Uterus (tissue), 4 donors: ENCODE measurements at places on chromosomes 11 and 22. TPM values are rescaled to one million over a fixed set of nuclear protein-coding genes. Genes with fewer than 3 reads are reported as not detected.
A peak's percentile ranks its signal among the peaks of the same experiment; 100 is the strongest.

GRCh38 chr22:22789233-22789921, 98.2 kb upstream of the IGLL5 start:
- H3K4me3 ChIP-seq: no peak overlapping the region
- H3K36me3 ChIP-seq: no peaks in the 10 kb centered on the region
- H3K4me1 ChIP-seq: no peaks in the 10 kb centered on the region
- DNase-seq: no peak
- H3K27me3 ChIP-seq: no peaks in the 10 kb centered on the region

DNA sequence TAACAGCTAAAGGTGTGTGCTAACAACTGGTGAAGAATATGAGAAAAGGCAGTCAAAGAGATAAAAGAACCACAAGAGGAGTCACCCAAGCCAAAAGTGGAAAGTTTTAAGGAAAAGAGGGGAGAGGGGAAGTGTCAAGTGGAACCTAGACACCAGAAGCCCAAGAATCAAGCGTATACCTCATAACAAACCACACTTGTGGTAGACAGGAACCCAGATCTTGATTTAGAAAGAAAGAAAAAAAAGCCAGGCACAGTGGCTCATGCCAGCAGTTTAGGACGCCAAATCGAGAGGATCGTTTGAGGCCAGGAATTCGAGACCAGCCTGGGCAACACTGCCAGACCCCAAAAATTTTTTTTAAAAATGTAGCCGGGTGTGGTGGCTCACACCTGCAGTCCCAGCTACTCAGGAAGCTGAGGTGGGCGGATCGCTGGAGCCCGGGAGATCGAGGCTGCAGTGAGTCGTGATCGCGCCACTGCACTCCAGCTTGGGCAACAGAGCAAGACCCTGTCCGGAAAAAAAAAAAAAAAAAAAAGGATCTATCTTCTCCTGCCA, 877 bp downstream of the SLC25A17 start:
- DNase-seq: no peak
- no peaks in the 10 kb centered on the region for H3K27me3 ChIP-seq
- H3K27ac ChIP-seq: peak overlapping the region; percentile 86
- peak overlapping the region; percentile 84 for H3K4me3 ChIP-seq

- no peaks in the 10 kb centered on the region for H3K4me1 ChIP-seq
- no peak overlapping the region for H3K27ac ChIP-seq
- no peak for DNase-seq
- H3K27me3 ChIP-seq: no peaks in the 10 kb centered on the region
These were observed 19.0 kb downstream of the CHST1 start for GRCh38 chr11:45646275-45646927.

DNA sequence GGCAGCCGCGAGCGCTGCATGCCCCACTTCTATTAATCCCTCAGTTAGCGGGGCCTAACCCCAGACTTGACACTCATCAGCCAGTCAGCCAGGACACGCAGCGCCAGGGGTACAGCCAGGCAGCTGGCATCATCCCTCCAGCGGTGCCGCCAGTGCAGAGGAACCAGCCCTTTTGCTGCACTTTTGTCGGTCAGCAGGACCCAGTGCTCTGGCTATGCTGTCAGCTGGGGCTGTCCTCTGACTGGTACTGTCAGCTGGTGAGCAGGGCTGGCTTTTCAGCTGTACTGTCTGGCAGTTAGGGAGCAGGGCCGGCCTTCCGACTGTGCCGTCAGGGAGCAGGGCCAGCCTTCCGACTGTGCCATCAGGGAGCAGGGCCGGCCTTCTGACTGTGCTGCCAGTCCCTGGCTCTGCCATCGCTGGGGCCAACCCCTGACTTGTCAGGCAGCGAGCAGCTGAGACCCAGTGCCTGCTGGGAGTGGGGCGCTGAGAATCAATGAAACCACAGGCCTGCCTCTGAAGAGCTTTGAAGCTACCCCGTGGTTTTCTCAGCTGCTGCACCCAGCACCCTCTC, 115.4 kb downstream of the KIAA1671 start:
- H3K36me3 ChIP-seq: no peaks in the 10 kb centered on the region
- DNase-seq: no peak
- H3K4me1 ChIP-seq: peaks cover 3% of the 10 kb centered on the region
- H3K27me3 ChIP-seq: no peaks in the 10 kb centered on the region
- H3K27ac ChIP-seq: no peak overlapping the region
- H3K4me3 ChIP-seq: no peak overlapping the region

DNA sequence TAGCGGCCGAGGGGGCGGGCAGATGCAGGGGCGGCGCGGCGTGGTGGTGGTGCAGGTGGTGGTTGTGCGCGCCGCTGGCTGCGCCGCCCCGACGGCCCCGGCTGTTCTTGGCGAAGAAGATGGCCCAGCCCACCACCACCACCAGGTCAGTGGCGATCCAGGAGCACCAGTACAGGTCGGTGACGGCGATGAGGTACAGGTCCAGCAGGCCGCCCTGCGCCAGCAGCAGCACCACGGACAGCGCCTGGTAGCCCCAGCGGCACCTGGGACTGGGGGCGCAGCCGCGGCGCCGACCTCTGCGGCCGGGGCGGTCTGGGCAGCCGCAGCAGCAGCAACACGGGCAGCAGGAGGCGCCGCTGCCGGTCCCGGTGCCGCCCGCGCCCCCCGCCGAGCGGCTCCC, 879 bp downstream of the TMEM121B start:
- no peaks in the 10 kb centered on the region for H3K36me3 ChIP-seq
- no peak overlapping the region for H3K27ac ChIP-seq
- H3K27me3 ChIP-seq: peaks cover 11% of the 10 kb centered on the region
- DNase-seq: peak; percentile 33
- peaks cover 14% of the 10 kb centered on the region for H3K4me1 ChIP-seq

DNA sequence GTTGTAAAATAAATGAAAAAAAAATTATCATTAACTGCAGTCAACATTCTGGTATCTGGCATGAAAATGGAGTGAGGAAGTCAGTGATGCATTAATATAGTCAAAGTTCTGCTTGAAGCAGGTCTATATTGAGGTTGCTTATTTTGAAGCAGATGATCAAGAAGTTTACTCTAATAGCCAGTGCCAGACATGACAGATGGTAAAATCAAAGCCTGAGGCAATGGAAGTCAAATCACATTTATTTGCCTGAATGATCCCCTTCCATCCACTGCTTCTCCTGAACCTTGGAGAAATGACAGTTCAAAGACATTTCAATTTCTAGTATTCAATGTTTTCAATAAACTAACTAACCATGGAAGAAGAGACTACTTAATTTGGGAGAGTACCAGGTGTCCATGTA, 430.0 kb downstream of the FAM181B start:
- no peak overlapping the region for H3K4me3 ChIP-seq
- H3K36me3 ChIP-seq: no peaks in the 10 kb centered on the region
- H3K4me1 ChIP-seq: no peaks in the 10 kb centered on the region

GRCh38 chr22:34283844-34284243, 363.6 kb upstream of the LARGE1 start:
- no peak overlapping the region for H3K4me3 ChIP-seq
- H3K27ac ChIP-seq: no peak overlapping the region
- H3K27me3 ChIP-seq: no peaks in the 10 kb centered on the region
- no peaks in the 10 kb centered on the region for H3K4me1 ChIP-seq
- DNase-seq: no peak
- no peaks in the 10 kb centered on the region for H3K36me3 ChIP-seq

GRCh38 chr11:10930972-10931760, 73.3 kb upstream of the ZBED5 start:
- H3K27me3 ChIP-seq: no peaks in the 10 kb centered on the region
- H3K4me3 ChIP-seq: peak overlapping the region; percentile 52
- peak overlapping the region; percentile 99 for H3K27ac ChIP-seq
- H3K4me1 ChIP-seq: no peaks in the 10 kb centered on the region
- no peaks in the 10 kb centered on the region for H3K36me3 ChIP-seq
- peak; percentile 86 for DNase-seq

GRCh38 chr11:86514453-86514852, 139.8 kb downstream of the CCDC81 start:
- DNase-seq: no peak
- no peaks in the 10 kb centered on the region for H3K36me3 ChIP-seq
- no peaks in the 10 kb centered on the region for H3K27me3 ChIP-seq
- no peak overlapping the region for H3K4me3 ChIP-seq

GRCh38 chr11:92589512-92589911, 364.9 kb downstream of the FAT3 start:
- no peak overlapping the region for H3K27ac ChIP-seq
- H3K4me1 ChIP-seq: no peaks in the 10 kb centered on the region
- H3K4me3 ChIP-seq: no peak overlapping the region
- H3K27me3 ChIP-seq: no peaks in the 10 kb centered on the region
- no peak for DNase-seq
- no peaks in the 10 kb centered on the region for H3K36me3 ChIP-seq

DNA sequence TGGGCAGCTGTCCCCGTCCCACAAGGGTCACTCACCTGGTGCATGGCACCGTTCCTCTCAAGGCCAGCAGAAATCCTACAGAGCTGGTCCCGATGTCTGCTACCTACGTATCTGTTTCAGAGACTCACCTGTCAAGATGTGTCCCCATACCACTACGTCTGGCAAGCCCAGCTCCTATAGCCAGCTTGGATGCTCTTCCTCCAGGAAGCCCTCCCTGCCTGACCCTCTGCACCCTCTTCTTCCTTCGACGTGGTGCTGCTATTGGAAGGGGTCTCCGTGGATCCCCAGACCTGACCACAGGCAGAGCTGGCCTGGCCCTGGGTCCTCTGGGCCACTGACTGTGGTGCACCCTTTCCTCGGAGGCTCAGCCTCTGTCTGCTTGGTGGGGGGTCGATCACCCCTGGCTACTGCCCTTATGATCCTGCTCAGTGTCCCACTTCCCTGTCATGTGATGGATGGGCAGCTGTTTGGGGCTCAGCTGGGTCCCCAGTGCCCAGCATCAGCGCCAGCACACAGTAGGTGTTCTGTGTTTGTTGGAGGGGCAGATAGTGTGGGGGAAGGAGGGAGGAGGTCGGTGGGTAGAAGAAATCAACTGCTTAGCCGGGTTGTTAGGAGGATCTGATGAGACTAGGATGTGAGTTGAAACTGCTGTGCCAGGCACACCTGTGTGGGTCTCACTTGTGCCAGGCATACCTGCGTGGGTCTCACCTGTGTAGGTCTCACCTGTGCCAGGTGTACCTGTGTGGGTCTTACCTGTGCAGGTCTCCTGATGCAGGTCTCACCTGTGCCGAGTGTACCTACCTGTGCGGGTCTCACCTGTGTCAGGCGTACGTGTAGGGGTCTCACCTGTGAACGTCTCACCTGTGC, 21.7 kb upstream of the ARHGAP8 start:
- H3K27me3 ChIP-seq: no peaks in the 10 kb centered on the region
- no peak for DNase-seq
- no peaks in the 10 kb centered on the region for H3K36me3 ChIP-seq
- H3K27ac ChIP-seq: no peak overlapping the region
- H3K4me1 ChIP-seq: no peaks in the 10 kb centered on the region
- H3K4me3 ChIP-seq: no peak overlapping the region

GRCh38 chr22:25120761-25121212, 78.9 kb upstream of the CRYBB3 start:
- peak overlapping the region; percentile 43 for H3K27ac ChIP-seq
- no peaks in the 10 kb centered on the region for H3K27me3 ChIP-seq
- DNase-seq: peak; percentile 24
- H3K36me3 ChIP-seq: no peaks in the 10 kb centered on the region

- no peak for DNase-seq
- no peaks in the 10 kb centered on the region for H3K4me1 ChIP-seq
- no peaks in the 10 kb centered on the region for H3K27me3 ChIP-seq
- no peak overlapping the region for H3K4me3 ChIP-seq
- peak overlapping the region; percentile 10 for H3K27ac ChIP-seq
- H3K36me3 ChIP-seq: no peaks in the 10 kb centered on the region
These were observed 3.9 kb downstream of the RHOG start for GRCh38 chr11:3836903-3837302.

GRCh38 chr11:13927481-13927880, 35.0 kb upstream of the SPON1 start:
- no peak for DNase-seq
- H3K27me3 ChIP-seq: no peaks in the 10 kb centered on the region
- H3K36me3 ChIP-seq: no peaks in the 10 kb centered on the region
- H3K27ac ChIP-seq: no peak overlapping the region

DNA sequence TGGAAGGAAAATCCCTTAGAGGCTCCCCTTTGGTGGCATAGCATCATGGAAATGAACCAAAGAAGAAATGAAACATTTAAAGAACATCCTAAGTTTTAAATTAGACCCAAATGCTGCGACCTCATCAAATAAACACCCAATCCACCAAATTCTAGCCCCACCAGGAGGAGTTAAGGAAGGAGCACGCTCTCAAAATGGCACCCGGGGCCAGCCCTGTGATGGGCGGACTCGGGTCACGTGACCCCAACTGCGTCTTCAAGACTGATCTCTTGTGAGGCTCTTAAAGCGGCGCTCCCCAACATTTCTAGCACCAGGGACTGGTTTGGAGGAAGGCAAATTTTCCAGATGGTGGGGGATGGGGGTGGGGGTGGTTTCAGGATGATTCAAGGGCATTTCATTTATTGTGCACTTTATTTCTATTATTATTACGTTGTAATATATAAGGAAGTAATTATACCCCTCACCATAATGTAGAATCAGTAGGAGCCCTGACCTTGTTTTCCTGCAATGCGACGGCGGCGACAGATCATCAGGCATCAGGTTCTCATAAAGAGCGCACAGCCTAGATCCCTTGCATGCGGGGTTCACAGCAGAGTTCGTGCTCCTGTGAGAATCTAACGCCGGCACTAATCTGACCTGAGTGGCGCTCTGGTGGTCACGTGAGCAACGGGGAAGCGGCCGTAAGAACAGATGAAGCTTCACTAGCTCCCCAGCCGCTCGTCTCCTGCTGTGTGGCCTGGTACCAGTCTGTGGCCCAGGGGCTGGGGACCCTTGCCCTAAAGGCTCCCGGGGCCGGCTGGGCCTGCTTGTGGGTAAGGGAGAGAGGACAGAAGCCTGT, 90.6 kb upstream of the SLC22A12 start:
- no peak overlapping the region for H3K27ac ChIP-seq
- no peak overlapping the region for H3K4me3 ChIP-seq
- no peak for DNase-seq
- no peaks in the 10 kb centered on the region for H3K27me3 ChIP-seq

DNA sequence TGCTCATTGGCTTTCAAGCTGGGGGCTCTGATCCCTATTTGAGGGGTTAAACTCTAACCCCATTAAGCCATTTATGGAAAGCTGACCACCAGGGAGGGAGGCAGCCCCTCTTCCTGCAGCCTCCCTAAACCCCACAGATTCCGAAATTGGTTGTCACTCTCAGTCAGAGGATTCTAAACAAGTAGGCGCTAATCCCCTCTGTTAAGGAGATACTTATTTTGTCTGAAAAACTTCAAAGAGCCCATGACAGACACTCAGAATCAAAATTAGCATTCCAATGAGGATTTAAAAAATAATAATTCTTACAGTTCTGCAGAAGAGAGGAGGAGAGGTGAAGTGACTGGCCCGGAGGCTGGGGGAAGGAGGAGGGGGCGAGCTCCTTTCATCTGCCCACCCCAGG, 69.7 kb upstream of the LMO1 start:
- H3K4me1 ChIP-seq: no peaks in the 10 kb centered on the region
- no peak overlapping the region for H3K4me3 ChIP-seq
- H3K36me3 ChIP-seq: no peaks in the 10 kb centered on the region
- no peak for DNase-seq
- H3K27ac ChIP-seq: no peak overlapping the region
- H3K27me3 ChIP-seq: no peaks in the 10 kb centered on the region

NAALAD2 gene
- 16.8 TPM for total RNA-seq

OR51E2 gene
- total RNA-seq: 1.8 TPM

ACRV1 gene
- not detected for total RNA-seq

KIAA1671 gene
- total RNA-seq: 26.1 TPM

ANO9 gene
- 8.2 TPM for total RNA-seq

MMP1 gene
- not detected for total RNA-seq

CADM1 gene
- 16.8 TPM for total RNA-seq

MMP13 gene
- total RNA-seq: not detected
